Kasumi-1 (cell line): ENCODE measurements at places on chromosomes 2 and 18.

DNA sequence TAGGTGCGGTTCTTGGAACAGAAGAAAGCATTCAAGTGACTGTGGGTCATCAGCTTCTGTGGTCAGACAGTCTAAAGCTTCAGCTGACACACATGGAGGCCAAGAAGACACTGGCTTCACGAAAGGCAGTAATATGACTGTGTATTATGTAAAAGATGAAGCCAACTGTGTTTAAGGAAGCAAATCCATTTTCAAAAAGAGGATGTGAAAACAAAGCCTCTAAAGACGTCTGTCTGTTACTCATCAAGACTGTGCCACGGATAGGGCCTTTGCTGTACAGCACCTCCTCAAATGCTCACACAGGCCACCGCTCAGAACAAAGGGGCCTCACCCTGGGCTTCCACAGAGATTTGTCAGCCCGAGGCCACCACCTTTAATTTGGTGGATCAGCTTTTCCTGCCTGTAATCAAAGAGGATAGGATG, 21.1 kb upstream of the TMEM163 start:
- peak; percentile 67 for DNase-seq

- DNase-seq = no peak
Measured at GRCh38 chr2:207612714-207613113, 12.5 kb downstream of the METTL21A start.

DNA sequence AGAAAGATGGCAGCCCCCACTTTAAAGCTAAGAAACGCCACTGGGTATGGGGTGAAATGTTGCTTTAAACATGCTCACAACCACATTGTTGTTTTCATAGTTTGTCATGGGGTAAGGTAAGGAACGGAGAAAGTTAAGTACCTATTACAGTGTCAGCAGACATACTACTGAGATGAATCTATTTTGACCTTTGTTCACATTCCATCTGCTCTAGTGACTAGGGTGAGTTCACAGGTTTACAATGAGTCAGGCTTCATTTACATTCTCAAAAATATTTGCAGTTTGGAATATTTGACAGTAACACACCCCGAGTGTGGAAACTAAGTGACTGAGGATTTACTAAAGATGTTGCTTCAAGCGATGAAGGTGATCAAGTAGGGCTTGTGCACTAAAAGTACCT, 428.7 kb upstream of the ACVR2A start:
- DNase-seq = no peak

- DNase-seq = no peak
Measured at GRCh38 chr2:182166841-182167240, 181.2 kb downstream of the PPP1R1C start.

DNA sequence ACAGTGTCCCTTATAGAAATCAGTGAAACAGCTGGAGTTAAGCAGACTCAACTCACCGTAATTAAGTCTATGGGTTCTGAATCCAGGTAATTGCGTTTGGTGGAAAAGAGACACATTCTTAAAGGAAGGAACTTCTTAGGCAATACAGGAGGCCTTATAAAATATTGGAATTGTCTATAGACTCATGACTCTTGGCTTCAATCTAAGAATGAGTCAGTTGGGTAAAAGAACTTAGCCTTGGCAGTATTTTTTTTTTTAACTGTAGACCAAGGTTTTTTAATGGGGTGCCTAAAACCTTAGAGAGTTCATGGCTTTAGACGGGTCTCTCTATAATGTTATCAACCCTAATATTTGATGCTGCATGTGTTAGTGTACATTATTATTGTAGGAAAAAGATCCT, 47.6 kb downstream of the CCDC85A start:
- DNase-seq = no peak

DNA sequence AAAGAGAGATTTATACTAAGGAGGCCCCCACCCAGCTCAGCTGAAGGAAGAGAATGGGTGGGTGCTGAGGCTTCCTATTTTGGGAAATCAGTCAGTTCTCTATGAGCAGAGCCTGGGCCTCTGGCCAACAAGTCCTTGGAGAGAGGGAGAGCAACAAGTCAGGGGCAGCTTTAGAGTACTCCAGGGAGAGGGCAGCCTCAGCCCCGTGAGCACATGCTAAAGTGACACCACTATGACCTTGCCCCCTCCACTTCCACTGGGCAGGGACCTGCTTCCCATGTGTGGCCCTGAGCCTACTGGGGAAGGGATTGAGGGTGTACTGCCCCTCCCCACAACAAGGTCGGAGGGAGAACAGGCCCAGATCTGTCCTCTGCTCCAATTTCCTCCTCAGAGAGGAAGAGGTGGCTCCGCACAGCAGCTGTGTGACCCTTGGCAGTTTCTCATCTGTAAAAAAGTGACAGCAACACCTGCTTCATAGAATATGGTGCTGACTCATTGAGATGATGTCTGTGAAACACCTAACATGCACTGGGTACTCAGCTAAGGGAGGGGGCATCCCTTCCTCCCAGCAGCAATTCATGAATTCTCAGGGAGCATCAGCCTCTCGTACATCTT, 72.9 kb downstream of the CLHC1 start:
- DNase-seq = no peak
